ENCODE measurements at places on chromosomes 5 and 9. TPM values are rescaled to one million over a fixed set of nuclear protein-coding genes. Genes with fewer than 3 reads are reported as not detected.

GRCh38 chr5:160491438-160491837 lies 69.8 kb downstream of the PTTG1 start:
- DNase-seq = no peak

DNA sequence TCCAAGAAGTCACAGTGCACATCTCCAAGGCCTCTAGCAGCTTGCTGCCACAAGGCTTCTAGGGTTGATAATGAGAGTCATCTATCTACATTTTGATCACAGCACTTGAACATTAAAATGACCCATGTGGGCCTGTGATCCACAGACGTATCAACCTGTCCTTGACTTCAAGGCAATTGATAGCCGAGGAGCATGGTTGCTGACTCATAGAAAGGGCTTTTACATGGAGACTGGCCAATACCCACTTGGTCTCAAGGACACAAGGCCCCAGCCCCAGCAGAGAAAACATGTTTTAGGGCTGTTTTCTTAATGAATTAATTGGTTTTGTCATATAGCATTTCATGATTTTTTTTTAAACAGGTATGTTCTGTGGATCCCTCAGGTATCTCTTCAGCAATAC lies 314.0 kb downstream of the SEMA5A start:
- DNase-seq = no peak

DNA sequence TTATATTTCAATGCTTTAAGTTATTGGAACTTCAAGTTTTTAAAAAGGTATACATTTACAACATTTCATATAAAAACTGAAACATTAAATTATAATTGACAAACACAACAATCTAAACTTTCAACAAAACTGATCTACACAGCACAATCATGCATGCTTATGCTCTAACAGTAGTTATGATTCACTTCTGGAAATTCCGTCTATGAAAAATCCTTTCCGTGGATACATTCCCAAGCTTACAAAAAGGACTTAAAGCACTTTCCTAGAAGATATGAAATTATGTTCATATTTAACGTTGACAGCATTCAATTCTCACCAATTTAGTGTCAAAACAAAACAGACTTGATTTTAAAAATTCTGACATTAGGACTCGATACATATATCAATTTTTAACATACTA lies 3.7 kb downstream of the HNRNPH1 start:
- no peak for DNase-seq

DNA sequence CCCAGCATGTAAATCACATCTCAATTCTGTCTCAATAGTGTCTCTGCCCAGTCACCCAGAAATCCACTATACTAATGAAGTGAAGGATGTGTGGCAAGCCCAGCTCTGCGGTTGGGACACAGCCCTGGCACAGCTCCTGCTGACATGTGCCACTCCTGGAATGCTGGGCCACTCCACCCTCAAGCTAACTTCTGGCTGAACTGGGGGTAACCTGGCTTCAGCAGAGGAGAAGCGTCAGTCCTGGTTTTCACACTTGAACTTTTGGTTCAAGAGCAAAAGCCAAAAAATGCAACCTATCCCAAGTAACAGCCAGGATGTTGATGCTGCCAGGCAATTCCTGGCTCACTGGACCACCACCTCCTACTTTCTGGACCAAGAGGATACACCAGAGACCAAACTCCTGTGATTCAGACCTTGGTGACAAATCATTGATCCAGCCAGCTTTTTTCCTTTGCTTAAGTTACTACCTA lies 86.4 kb downstream of the ARRDC3 start:
- DNase-seq = peak; percentile 59

IL3 gene
- not detected for total RNA-seq

DNA sequence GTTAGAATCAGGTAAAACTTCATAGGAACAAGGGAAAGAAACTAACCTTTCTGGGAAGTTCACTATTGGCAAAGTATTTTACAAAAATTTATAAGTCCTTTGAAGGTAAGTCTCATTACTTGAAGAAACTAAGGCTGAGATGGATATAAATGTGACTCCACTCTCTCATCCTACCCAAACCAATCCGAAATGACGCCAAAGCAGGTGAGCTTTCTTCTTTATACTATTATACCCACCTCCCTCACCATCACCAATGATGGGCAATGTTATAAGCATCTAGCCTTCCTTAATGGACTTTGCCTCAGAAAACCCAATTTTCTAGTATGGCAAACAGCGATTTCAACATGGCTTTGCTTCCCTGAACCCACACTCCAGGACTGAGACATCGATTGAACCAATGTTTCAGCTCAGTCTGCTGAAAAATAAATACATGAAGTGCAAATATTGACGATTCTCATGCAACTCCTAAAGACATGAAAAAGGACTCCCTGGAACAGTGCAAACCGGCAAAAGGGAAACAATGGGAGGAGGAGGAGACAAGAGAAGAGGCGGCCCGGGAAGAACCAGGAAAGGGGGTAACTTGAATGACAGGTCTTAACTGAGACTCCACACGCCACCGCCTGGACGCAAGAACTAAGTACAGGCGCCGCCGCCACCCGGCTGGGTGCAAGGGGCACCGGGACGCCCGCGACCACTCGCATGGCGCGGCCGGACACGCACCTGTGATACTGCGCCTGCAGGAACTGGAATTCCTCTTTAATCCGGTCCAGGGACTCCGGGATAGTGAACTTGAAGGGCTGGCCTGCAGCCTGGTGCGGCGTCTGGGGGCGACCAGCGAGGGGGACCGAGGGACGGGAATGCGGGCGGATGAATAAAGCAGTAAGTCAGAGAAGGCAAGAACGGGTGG lies 2.5 kb downstream of the TLE1 start:
- DNase-seq = peak; percentile 71

GRCh38 chr9:82488313-82489200 lies 500.0 kb downstream of the SPATA31D1 start:
- peak; percentile 30 for DNase-seq

All from Calu3 (cell line).